EL (cell line): ENCODE measurements at places on chromosomes 5 and 9.

DNA sequence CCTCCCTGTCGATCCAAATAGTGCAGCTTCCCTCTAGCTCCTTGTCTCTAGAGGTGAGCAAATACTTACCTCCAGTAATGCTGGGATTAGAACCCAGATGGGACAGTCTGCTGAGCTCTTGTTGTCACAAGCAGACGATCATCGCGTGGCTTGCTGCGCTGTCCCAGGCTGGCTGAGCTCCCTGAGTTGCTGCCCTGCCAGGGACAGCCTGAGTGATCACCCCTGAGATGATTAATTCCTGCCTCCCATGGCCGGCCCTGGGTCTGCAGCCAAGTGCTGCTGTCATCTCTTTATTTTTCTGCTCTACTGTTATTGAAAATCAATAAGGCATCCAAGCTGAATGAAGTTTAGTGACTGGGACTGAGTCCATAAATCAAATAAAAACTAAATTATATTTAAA lies 94.0 kb upstream of the ALDH1B1 start:
- no peak for DNase-seq

GRCh38 chr5:141903261-141903660 lies 20.4 kb upstream of the DELE1 start:
- no peak for DNase-seq

GRCh38 chr5:60248901-60249300 lies 355.4 kb upstream of the PDE4D start:
- no peak for DNase-seq

DNA sequence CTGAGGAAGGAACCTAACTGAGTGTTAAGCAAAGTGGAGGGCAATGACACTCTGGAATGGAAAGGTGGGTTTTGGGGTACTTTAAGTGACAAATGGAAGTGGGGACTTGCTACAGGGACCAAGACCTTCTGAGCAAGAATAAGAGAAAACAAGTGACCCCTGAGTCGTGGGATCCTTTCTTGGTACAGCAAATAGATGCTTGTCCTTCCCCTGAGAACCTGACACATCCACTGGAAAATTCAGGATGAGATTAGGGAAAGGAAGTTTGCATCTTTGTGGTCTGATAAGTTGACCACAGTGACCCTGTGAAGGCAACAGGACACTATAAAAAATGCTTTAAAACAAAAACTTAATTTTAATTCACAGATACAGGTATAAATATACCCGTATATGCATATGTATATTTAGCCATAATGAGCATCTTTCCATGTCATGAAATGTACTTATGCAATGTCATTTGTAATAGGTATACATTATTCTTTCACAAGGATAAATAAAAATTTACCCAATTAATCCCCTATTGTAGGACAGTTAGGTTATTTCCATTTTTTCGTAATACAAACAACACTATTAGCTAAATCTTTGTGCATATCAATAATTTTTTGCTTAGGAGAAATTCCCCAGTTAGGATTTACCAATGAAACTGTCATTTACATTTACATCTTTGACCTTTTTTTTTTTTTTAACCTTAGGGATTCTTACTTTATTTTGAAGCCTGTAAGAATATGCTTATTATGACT lies 2.0 kb upstream of the IRF1 start:
- no peak for DNase-seq

- no peak for DNase-seq
These were observed 240.9 kb downstream of the SYK start for GRCh38 chr9:91042541-91042940.

DNA sequence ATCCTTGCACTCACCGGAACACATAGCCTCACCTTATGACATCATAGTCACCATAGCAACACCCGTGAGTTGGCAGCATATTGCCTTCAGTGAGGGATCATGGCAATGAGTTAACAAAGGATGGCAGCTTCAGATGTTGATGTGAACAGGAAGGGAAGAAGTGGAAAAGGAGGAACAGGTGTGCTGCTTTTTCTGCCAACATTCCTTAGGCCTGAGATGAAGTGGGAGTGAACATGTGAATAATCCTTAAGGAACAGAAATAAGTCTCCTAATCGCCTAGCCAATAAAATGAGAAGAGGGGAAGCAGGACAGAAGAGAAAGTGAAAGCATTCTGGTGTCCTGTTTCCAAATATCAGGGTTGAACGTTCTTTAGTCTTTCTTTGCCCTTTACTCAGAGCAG lies 360.0 kb downstream of the BRINP1 start:
- DNase-seq, result peak; percentile 53

DNA sequence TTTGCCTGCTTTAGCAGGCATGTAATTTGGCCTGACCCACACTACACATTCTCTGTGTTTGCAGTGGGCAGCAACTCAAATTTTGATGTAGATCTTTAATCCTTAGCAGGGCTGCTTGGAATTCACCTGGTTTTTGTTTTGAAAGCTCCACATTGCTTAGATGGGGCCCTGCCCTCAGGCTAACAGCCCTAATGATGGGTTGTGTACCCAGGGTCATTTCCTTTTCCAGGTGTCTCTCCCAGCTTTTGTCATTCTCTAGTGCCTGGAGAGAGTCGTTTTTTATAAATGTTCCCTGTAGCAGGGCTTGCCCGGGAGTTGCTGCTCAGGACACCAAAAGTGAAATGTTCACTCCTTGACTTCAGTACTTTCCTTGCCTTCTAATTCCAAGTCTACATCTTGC lies 126.3 kb downstream of the TRIO start:
- DNase-seq, result no peak

GRCh38 chr5:105088961-105089360 lies 1526.4 kb upstream of the NUDT12 start:
- no peak for DNase-seq

DNA sequence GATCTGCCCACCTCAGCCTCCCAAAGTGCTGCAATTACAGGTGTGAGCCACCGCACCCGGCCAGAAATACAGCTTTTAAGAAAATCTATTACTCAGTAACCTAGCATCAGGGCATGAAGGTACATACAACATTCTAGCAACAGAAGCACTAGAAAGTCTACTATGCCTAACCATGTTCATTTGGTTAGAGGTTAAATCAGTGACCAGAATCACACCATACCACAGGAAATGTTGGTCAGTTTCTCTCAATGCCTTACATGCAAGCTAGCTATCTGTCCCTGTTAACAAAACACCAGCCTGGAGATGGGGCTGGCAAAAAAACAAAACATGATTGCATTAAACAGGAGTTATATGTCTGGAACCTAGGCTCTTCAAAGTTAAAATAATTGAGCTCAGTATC lies 104.1 kb downstream of the STRBP start:
- DNase-seq, result no peak

DNA sequence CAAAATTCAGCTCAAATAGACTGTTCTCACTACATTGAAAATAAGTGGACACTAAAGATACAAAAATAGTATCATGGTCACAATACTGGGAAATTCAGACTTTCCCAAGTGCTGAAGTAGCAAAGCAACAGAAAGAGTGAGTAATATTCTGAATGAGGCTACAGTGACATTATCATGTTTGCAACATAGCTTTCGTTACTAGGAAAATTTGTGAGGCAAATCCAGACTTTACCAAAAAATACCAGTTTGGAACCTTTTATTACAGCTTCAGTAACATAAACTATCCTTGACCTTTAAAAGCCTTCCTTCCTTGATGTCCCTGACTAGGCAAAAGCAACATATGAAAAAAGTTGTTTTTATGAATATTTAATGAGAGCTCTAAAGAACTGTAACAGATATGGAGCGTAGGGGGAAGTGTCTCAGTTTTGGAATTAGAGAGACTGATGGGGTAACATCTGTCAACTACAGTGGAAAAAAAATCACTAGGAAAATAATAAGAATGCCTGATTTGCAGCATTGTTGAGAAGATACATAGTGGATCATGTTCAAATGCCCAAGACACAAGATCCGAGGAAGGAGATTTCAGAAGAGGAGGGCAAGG lies 312.9 kb downstream of the ADGRV1 start:
- DNase-seq, result no peak

- DNase-seq, result no peak
These were observed 228.3 kb downstream of the PDZD2 start for GRCh38 chr5:31867219-31867618.

GRCh38 chr5:989961-990530 lies 18.6 kb upstream of the NKD2 start:
- no peak for DNase-seq

- DNase-seq, result no peak
These were observed 6.1 kb downstream of the PITX1 start for GRCh38 chr5:135027697-135028615.

DNA sequence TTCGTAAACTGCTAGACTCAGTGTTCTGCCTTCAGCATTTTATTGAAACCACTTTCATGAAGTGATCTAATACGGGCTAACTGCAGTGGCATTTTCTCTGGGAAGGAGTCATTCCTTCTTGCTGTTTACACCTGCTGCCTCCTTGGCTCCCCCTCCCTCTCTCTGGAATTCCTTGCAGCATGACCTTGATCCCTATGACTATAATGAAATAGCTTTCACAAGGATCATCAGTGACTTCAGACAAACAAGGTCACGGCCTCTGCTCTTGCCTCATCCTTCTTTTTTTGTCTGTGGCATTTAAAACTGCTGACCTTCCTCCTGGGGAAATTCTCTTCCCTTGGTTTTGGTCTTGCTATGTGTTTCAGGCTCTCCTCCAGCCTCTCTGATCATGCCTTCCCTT lies 90.2 kb downstream of the ZNF462 start:
- DNase-seq, result peak; percentile 89

GRCh38 chr5:33381243-33381642 lies 59.5 kb upstream of the TARS1 start:
- DNase-seq, result no peak

GRCh38 chr5:157324237-157324636 lies 58.3 kb downstream of the CYFIP2 start:
- DNase-seq, result no peak

DNA sequence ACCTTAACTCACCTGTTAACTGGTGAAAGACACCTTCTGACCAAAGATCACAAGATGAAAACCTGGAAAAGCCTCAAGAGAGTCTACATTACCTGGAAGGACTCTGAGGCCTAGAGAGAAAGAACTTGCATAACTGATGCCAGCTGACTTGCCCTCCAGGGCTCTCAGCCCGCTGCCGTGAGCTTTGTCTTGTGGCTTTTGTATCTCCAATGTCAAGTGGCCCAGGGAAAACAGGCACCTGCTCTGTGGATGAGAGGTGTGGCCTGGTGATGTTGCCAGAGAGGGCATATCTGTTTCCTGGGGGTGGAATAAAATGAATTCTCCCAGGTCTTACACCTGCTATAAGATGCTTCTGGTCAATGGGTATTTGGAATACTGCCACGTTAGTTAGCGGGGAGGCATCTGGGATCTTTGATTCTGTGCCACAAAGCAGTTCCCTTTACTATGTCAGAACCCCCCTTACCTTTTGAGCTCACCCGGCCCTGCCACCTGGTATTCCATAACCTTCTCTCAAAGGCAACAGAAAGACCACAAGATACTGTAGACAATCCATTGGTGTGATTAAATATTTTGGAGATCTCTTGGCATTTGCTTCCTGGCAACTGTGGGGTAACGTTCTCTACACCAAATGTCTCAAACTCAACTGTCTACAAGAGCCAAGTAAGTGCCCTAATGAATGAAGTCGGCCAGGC lies 54.9 kb upstream of the N4BP3 start:
- no peak for DNase-seq

DNA sequence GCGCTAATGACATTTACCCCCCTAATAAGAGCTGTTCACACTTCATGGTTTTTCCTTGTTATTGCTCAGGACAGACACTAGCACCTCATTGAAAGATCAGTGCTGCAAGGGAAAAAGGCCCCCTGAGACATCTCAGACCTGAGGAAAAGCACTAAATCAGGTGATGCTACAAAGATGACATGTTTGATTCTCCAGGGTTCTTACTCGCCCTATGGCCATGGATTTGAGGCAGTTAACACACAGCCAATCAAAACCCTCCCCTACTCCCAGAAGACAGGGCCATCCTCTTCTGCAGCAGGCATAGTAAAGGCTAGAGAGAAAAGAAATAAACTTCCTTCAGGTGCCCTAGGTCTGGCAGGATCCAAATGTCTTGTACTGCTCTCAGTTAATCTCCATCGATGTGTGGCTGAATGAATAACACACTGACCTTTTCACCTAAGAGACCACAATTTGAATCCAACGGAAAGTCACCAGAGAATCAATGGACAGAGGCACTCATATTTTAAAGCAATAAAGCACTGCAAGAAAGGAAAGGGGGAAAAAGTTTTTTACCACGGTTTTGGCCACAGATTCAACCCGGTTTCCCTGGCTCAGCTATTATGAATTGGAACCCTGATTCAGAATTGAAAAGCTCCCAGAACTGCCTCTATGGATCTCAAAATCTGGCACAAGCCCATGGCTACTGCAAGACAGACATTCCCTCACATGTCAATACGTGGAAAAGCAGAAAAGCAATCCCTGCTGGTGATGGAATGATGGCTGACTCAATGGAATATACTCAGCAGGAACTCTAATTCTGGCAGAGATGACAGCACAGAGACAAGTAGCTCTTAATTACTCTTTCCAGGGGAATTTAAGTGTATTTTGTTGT lies 329.5 kb downstream of the BNC2 start:
- peak; percentile 23 for DNase-seq

DNA sequence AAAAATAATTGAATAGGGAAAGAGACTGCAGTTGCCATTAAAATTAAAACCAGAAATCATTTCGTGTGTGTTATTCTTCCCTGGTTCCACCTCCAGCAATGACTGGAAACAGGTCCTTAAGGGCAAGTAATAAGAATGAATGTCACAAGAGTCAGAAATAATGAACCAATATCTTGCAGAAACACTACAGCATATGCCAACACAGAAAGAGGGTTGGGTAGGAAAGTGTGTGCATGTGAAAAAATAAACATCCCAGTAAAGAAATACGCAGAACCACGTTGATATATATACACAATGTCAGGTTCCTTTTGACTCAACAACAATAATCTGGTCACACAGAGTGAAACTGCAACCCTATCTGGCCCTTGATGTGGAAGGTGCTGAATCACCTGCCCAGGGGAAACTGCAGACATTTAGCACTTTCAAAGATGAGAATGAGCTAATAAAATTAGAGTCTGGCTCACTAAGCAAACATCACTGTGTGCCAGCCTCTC lies 15.0 kb downstream of the HMHB1 start:
- no peak for DNase-seq

GRCh38 chr5:136382791-136383190 lies 17.4 kb upstream of the TRPC7 start:
- no peak for DNase-seq

GRCh38 chr5:159877016-159877415 lies 39.3 kb upstream of the ADRA1B start:
- no peak for DNase-seq

DNA sequence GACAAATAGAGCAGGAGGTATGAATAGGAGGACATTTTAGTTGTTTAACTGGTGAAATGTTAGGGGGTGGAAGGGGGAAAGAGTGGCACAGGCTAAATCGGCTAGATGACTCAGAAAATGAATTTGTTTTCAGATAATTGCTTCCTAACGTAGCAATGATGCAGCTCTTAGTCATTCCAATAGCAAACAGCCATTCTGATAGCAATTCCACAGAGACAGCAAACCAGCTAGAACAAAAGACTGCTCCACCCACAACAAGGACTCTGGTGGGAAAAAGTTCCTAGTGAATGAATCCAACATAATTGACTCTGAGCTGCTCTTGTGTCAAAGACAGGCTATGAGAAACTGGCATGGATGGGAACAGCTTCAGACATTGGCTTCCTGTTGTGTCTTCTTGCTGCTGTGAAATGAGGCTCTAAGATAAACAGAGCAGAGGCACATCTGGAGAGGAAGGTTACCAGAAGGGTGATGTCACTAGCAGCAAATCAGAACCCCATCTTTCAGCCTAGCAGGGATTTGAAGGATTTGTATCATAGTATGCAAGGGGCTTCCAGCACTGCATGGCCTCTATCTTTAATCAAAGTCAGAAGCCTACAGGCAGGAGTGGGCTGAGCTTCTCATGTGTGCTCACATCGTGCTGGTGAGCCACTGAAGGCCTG lies 28.1 kb upstream of the F2RL1 start:
- DNase-seq, result peak; percentile 95
